ENCODE measurements at places on chromosomes 5 and 9.

GRCh38 chr5:133494923-133495246 lies 117.5 kb downstream of the FSTL4 start:
- DNase-seq = no peak

GRCh38 chr9:104386425-104387069 lies 117.5 kb upstream of the OR13F1 start:
- no peak for DNase-seq

DNA sequence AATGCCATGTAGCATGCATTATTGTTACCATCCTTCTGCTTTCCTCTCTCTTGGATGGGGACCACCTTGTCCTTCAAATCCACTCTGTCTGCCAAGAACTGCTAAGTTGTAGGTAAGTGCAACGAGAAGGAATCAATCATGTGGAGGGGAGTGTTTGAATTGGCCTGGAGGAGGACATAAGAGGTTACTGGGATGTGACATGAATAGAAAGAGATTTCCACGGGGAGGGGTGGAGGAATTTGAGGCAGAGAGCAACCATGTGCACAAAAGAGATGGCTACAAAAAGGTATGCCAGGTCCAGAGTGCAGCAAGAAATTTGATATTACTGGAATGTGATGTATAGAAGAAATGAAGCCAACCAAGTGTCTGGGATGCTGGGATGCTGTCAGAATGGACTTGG lies 648.9 kb upstream of the KLF4 start:
- no peak for DNase-seq

- peak; percentile 35 for DNase-seq
These were observed 70.7 kb upstream of the RNF38 start for GRCh38 chr9:36470643-36471290.

GRCh38 chr9:126791406-126792230 lies 13.2 kb upstream of the ZBTB43 start:
- no peak for DNase-seq

Data from activated T-helper 1 cell treated with anti-CD3 and anti-CD28 coated beads, Interleukin-2, amount 50 U/mL, for 16 hours (primary cell).